Ascending aorta (tissue), 2 donors: ENCODE measurements at places on chromosomes 12 and 14. TPM values are rescaled to one million over a fixed set of nuclear protein-coding genes. Genes with fewer than 3 reads are reported as not detected.

SLC22A17 gene
- 89.7 TPM for total RNA-seq

SAMD15 gene
- total RNA-seq, result not detected

SLC7A8 gene
- total RNA-seq, result 59.9 TPM

ZC2HC1C gene
- not detected for total RNA-seq

TAS2R8 gene
- not detected for total RNA-seq

TAMALIN gene
- 32.6 TPM for total RNA-seq

P2RX7 gene
- total RNA-seq, result 1.1 TPM

TCL1B gene
- total RNA-seq, result not detected

FOXA1 gene
- not detected for total RNA-seq

NEMP1 gene
- 7.7 TPM for total RNA-seq

GRCh38 chr12:124776125-124776513 lies 87.5 kb downstream of the SCARB1 start:
- DNase-seq, result no peak

- DNase-seq, result no peak
Measured at GRCh38 chr12:122994140-122994675, 13.7 kb downstream of the ARL6IP4 start.

- DNase-seq, result no peak
Measured at GRCh38 chr12:132861558-132861957, 25.8 kb downstream of the CHFR start.

GRCh38 chr14:96783043-96783914 lies 13.9 kb upstream of the VRK1 start:
- no peak for DNase-seq

DNA sequence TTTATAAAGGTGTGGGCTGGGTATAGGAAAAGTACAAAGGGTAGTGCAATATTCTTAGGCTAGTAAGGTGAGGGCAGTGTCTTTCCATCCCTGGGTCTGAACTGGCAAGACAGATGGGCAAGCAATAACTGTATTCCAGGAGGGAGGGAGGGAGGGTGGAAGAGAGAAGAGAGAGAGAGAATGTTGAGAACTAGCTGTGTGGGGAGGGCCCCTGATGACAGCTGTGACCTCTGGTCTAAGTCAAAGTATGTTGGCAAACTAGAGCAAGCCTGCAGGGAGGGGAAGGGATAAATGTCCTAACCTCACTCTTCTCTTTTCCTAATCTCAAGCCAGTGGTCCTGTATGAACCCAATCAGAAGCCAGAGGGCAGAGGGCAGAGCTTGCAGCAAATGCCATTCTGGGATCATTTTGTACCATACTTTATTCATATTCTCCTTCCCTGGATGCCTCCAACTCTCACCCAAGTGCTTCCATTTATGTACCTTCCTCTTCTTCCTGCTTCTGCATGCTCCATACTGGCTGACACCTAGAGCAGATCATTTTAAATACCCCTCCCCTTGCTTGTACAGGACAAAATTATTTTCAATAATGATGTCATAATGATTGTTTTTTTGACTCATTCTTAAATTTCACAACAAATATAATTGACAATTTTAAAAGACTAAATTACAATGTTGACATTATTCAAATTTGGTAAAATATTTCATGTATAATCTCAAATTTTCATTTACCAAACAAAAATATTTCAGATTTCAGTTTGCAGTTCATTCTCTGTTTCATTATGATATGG lies 75.9 kb downstream of the AKAP6 start:
- no peak for DNase-seq

GRCh38 chr12:84077679-84078078 lies 834.9 kb downstream of the SLC6A15 start:
- no peak for DNase-seq

DNA sequence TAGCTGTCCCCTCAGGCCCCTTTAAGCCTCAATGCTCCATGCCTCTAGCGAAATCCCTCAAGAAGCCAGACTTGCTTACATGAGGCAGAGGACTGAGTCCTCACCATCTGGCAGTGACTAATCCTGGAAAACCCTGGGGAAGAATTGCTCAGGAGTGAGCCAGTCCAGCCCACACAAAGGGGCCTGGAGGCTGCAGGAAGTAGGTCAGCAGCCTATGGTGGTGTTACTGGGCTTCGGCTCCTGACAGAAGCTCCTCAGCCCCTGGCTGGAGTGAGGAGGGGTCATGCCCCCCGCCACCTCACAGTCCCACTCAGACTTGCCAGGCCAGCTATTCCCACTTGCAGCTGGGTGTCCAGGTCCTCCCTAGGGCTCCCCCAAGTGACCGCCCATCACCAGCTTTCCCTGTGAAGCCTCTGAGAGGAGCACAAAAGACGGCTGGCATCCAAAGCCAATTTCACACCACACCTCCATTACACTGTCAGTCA lies 250.5 kb downstream of the DPF3 start:
- no peak for DNase-seq

DNA sequence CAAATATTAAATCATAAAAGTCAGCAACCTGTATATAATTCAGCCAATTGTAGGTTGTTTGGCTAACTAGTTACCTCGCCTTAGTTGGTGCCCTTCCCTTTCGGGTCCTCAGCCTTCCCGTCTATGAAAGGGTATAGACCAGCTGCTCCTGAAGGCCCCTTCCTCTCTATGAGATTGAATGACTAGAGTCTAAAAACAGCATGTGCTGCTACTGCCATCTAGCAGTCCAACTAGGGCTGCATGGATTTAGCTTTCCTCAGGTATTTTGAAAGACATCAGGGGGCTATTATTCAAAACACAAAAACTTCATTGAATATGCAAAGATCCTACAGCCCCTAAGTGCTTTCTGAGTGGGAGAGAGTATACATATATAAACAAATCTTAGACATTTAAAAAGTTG lies 37.0 kb upstream of the TMEM263 start:
- DNase-seq, result no peak

GRCh38 chr12:119669744-119670472 lies 2.0 kb downstream of the PRKAB1 start:
- DNase-seq, result no peak

- DNase-seq, result no peak
Measured at GRCh38 chr12:55624056-55624455, 12.6 kb upstream of the OR10P1 start.

- DNase-seq, result no peak
Measured at GRCh38 chr14:28673056-28673455, 93.5 kb upstream of the FOXG1 start.

DNA sequence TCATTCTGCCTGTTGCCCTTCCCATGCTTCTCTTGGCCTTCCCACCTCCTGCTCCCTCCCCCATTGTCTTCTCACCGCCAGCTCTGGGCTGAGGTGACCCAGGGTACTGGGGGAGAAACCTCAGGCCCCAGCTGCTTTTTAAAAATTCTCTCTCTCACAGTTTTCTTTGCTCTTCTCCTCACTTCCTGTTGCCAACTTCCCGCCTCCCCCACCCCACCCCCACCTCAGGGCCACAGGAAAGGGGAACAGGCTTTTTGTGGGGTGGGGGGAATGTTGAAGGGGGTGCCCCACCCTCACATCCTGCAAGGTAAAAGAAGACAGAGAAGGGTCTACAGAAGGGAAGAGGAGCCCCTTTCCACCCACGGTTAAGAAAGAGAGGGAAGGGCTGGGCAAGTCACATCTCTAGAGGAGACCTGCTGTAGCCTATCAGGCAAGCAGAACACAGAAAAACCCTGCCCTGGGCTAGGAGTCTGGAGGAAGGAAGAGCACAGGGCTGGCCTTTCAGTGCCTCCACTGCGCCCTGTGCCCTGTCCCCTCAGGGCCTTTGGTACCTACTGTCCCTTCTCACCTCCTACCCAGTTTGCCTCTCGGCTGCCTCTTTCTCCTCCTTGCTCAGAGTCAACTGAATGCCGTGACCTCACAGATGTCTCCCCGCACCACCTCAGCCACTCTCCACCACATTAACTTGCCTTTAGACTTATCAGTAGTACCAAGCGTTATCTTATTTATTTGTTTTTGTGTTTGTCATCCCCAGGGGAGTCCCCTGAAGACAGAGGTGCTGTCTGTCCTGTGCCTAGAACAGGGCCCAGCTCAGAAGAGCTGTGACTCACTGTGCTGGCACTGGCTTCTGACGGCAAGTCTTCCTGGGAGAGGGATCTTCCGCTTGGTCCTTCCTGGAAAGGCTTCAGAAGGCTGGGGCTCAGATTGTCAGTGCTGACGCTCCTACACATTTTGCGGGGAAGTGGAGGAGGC lies 1.7 kb downstream of the ARHGAP9 start:
- no peak for DNase-seq
